Neuronal stem cell (in vitro differentiated cells): ENCODE measurements at places on chromosomes 6 and 20.
A peak's percentile ranks its signal among the peaks of the same experiment; 100 is the strongest.

DNA sequence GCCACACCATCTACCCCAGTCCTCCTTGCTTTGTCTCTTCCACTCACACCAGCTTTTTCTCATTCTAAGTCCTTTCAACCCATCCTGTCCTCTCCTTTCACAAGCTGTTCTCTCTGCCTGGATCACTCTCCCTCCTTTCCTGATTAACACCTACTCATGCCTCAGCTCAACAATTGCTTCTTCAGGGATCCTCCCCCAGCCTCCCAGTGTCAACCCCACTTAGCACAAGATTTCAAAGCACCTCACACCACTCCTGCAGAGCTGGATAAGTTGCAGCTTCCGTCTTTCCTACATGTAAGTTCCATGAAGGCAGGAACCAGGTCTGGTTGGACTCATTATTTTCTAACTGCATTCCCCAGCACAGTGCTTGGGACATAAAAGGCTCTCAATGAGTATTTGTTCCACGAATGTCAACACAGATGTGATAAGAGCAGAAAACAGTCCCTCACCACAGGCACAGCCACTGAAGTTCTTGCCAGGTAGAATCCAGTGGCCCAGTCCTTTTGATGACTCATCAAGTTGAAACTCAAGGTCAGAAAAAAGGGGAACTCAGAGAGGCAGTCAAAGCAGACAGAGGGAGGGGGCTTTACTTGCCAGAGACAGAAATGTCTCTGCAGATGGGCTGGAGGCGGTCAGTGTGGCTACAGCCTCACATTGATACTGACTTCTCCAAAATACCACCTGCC is 193.4 kb upstream of the PRDM1 start:
- DNase-seq = no peak

- DNase-seq = no peak
These were observed 194.9 kb downstream of the BCAS1 start for GRCh38 chr20:53875452-53875851.

DNA sequence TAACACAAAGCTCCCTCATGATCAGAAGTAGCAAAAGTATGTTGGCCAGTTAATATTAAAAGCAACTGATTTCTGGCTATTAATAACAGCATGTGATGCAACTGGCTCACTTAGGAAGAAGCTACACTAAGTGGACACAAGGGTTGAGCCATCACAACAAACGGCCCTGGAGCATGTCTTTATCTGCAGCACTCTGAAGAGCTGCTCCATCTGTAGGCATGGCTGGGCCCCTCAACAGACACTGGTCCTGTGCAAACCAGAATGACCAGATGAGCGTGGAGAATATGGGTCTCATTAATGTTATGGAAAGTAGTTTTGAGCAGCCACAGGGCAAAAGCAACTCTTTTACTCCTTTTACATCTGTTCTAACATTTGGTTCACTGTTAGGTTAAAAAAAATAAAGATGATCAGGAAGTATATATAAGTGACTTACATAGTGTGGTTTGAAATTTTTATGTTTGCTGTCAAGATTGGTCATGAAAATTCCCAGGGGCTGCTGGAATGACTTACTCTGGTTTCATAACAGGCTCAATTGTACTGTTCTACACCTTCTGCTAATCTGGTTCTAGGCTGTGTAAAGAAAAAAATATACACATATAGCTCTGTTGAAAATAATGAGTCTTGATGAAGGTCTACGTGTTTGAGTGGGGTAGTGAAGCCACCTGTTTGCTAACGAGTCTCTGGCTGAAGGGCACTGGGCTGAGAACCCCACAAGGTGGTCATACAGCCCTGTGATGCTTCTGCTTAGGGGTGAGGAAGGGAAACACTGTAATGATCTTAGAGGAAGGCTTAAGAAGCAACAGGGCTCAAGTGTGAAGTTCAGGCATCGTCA is 58.1 kb downstream of the INSM1 start:
- DNase-seq = no peak

- no peak for DNase-seq
These were observed 85.9 kb upstream of the HMGCLL1 start for GRCh38 chr6:55664591-55665587.

DNA sequence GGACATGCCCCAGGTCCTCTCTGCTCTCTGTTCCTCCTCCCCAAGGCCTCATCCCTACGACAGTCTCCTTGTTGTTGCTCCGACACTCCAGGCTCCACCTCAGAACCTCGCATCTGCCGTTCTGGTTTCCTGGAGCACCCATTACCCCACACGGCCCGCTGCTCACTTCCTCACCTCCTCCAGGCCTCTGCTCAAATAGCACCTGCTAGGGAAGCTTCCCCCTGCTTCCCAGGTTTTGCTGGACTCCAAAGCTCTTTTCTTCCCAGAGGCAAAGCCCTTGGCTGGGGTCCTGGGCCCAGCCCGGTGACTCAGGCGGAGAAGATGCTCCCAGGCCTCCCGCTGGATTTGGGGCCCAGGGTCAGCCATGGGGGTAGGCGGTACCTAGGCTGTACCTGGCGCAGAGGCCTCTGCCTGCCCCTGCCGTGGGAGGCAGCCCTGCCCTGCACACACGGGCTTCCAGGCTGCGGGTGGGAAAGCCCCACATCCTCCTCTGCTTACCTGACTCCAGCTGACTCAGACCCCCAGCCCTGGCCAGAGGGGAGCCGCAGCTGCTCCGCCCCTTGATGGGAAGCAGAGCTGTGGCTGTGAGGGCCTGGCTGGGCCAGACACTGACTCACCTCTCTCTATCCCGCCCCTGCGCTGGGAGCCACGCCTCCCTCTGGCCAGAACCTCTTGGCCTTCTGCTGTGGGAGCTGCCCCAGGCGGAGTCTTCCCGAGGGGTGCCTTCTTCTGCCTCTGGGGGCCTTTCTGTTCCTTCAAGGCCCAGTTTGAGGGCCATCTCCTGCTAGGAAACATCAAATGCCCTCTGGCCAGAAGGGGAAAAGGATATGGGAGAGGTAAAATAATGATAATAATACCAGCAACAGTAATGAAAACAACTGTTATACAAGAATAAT is 130.5 kb downstream of the CEBPB start:
- peak; percentile 56 for DNase-seq

DNA sequence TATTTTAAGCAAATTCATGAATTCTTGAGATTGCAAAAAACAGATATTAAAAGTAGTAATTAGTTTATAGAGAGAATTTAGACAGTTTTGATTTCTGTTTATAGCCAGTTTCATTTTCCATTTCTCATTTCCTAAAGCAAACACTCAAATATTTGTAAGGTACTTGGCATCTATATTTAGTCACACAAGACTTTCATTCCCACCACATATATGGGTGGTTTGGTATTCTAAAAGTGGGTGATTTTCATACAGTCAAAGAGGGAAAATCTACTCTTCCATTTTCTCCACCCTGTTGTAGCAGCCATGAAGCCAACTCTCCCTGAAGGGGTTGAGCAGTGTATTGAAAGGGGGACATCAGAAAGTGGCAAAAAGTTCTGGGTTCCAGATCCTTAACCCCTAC is 181.1 kb upstream of the SUPT3H start:
- DNase-seq = no peak

DNA sequence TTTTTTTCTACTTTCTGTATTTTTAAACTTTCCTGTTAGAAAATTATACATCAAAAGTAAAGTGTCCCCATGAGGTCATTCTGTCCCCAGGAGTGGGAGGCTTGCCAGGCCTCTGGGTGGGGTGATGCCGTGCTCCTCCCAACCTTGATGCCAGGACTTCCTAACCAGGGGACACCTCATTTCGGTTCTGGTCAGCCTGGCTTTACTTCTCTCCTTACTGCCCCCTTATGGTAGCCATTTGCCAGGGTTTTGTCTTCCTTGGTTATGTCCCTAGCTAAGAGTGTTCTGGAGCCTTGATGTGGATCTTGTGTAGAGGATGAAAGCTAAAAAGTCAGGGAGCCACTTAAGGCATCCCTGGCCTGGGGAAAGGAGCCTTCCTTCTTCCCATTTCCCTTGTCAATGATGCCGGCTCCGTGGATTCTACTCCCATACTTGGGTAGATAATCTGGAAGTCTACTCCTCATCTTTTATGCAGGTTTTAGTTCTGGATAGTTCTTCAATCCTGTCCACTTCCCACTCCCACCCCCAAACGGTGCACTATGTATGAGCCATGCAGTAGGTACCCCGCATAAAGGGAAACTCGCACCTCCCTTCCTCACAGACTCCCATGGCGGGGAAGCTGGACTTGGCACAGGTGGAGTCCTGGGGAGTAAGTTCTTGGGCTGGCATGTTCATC is 164.1 kb upstream of the SALL4 start:
- DNase-seq = peak; percentile 57

DNA sequence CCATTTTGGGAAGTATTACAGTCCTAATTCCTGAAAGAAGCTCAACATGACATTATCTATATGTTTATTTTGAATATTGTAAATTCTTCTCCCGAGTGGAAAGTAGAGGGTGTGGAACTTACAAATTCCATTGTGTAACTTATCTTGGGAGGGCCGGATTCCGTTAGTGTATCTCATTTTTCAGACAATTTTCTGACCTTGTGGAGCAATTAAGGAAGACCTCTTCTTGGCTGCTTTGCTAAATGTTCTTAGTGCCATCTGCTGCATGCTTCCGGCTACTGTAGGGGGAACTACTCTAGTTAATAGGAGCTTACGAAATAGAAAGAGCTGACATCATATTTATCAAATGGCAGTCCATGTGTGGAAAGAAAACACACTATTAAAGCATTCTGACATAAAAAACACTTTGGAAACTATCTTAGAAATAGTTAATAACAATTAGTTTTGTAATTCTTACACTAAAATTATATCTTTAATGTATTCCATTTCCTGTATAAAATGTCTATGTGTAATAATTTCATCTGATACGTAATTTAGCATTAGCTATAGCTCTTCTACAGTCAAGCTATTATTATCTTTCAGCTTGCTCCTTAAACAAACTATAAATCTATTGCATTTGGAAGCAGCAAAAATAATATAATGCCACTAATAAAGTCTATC is 41.5 kb upstream of the KCNQ5 start:
- DNase-seq = no peak

DNA sequence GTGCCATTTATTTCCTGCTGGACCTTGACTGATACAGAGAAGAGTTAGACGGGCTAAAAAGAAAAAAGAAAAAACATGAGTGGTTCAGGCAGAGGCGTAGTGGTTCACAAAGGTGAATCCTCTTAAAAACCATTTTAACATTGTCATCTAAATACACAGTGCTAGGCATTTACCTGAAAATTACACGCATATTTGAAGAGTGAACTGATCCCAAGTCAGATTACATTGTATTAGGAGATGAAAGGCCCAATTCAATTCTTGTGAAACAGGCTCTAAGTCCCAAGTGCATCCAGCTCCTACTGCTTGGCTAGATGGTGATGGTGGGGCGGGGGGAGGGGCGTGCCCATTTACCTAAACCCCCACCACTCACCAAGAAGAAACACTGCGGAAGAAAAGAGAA is 46.7 kb upstream of the ATXN1 start:
- DNase-seq = no peak

- no peak for DNase-seq
These were observed 21.2 kb downstream of the ZBTB46 start for GRCh38 chr20:63809856-63810255.

- DNase-seq = no peak
These were observed 162.7 kb upstream of the SGK1 start for GRCh38 chr6:134480593-134480992.

DNA sequence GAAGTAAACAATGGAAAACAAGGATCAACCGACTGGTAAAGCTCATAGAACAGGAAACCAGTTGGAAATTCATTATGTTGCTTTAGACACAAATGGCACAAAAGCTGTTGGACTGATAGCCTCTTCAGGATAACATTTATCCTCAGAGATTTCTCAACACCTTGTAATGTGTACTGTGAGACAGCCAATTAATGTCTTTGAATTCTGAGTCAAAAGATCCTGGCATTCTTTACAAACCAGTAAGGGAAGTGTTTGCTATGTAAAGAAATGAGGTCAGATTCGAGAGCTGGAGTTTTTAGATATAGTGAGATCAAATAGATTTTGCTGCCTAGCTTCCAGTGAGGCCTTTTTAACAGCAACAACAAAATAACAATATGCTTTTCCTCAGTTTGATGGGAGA is 439.2 kb downstream of the C6orf118 start:
- DNase-seq = no peak

- DNase-seq = no peak
These were observed 54.6 kb upstream of the POLR1H start for GRCh38 chr6:30006170-30007131.

- DNase-seq = no peak
These were observed 266.3 kb downstream of the CDC5L start for GRCh38 chr6:44653761-44654218.

DNA sequence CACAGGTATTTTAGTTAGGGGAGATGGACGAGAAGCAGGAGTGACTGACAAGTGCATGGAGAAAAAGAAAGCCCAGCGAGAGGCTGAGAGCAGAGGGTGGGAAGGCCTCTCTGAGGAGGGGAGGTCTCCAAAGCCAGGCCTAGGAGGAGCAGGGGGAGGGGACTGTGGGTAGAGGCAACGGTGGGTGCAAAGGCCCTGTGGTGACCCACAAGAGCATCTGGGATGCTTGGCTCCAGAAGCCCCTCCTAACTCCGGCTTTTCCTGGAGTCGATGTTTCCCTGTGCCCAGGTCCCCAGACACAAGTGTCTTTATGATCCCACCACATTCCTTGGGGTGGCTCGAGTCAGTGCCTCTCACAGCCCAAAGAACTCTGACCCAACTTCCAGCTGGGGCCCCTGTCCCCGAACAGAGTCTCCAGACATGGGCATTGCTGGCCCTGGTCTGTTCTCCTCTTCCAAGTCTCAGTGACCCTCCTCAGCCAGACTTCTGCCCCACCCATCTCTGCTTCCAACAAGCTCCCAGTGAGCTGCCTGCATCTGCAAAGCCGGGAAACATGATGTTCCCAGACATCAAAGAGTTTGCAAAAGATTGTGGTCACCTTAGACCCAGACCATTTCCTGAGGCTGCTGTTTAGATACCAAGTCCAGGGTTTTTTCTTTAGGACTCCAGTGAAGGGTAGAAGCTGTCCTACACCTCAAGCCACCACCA is 11.1 kb upstream of the BMP7 start:
- no peak for DNase-seq

GRCh38 chr20:4509825-4510522 is 211.7 kb upstream of the PRND start:
- no peak for DNase-seq

DNA sequence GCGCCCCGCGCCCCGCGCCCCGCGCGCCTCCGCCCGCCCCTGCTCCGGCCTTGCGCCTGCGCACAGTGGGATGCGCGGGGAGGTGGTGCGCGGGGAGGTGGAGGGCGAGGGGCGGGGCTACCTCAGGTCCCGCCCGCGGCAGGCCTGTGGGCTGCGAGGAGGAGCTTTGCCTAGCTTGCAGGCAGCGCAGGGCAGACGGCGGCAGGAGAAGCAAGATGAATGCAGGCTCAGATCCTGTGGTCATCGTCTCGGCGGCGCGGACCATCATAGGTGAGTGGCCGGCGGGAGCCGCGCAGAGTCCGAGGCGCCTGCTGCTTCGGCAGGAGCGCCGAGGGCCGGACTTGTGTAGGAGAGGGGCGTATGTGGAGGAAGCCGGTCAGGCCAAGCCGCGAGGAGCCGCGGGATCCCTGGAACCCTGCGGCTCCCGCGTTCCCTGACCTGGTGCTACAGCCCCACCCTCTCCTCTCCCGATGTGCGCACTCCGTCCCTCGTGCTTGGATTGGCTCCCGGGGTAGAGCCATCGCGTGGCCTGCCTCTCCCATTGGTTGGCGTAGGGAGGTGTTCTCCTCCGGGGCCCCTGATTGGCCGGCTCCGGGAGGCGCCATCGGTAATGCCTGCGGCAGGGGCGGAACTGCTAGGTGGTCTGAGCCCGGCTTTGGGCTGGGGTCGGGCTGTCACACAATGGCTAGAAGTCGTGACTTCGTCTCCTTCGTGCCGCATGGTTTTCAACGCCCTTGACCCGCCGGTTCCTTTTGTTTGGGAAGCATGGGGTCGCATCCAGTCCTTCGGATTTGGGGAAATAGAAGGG is at the start of gene ACAT2:
Gene ACAT2, plus strand, starts transcription at position 173 of the 808 bp plus-strand sequence. Its CDS starts 43 bp downstream, at position 216.
- peak; percentile 92 for DNase-seq

- no peak for DNase-seq
These were observed 541.5 kb downstream of the CD83 start for GRCh38 chr6:14658886-14659561.
